NCI-H1105 (cell line): ENCODE measurements at places on chromosomes 7 and 10.

DNA sequence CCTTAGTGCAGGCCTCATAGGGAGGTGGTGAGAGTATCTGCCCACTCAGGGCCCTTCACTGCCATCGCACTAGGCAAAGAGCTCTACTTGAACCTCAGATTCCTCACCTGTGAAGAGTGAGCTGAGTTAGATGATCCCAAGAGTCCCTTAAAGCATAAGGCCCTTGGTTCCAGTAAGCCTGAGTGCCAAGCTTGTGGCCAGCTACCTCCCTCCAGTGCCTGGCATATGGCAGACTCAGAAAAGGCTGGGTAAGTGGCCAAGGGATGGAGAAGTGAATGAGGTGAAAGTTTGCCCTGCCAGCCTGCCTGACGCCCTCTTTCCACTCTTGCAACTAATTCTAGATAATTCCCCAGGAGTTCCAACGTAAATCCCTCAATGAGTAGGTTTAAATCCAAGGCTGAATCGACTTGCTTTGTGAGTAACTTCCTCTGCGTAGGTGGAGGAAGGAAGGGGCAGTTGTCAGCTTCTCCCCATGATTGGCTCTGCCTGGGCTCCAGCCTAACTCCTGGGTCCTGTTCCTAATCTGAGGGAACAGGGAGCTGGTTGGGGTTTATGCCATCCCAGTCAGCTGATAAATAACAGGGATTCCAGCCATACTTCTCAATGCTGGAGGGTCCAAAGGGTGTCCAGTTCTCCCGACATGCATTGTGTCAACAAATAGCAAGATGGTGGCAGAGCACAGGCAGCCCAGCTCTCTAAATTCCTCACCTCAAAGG lies 14.2 kb downstream of the DUSP5 start:
- DNase-seq, result no peak

DNA sequence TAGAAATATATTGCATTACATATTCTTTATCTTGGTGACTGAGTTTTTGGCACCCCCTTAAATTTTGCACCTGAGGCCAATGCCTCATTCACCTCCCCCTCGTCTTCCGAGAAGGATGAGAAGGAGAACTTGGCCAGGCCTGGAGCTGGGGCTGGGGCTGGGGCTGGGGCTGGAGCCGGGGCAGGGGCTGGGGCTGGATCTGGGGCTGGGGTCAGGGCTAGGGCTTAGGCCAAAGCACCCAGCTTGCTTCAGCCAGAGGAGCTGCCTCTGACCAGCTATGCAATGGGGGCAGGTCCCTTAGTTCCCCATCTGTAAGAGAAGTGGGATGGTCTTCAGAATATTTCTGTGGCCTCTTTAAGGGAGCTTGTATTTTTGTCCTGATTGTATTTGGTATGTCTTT lies 3.8 kb upstream of the PRKAG2 start:
- no peak for DNase-seq

GRCh38 chr7:158061884-158062656 lies 525.6 kb downstream of the PTPRN2 start:
- no peak for DNase-seq

DNA sequence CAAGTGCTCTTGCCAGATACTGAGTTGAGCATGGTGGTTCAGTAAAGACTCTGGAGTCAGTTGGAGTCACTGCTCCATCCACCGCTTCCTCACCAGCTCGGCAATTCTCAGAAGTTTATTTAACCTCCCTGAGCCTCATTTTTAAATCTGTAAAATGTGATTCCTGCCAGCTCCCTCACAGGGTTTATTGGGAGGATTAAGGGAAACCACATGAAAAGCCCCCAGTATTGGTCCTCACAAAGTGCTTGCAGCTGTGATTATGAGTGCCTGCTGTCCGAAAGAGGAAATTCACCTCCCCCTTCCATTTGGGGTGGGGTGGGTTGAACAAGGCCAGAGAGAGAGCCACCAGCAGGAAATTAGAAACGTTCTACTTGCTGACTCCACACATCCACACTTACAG lies 99.0 kb downstream of the AOAH start:
- no peak for DNase-seq

GRCh38 chr10:116385994-116386809 lies 41.4 kb upstream of the PNLIPRP3 start:
- DNase-seq, result peak; percentile 17

GRCh38 chr10:46995234-46995633 lies 84.0 kb downstream of the PTPN20 start:
- DNase-seq, result no peak

GRCh38 chr7:11576310-11576709 lies 255.7 kb downstream of the THSD7A start:
- DNase-seq, result no peak

DNA sequence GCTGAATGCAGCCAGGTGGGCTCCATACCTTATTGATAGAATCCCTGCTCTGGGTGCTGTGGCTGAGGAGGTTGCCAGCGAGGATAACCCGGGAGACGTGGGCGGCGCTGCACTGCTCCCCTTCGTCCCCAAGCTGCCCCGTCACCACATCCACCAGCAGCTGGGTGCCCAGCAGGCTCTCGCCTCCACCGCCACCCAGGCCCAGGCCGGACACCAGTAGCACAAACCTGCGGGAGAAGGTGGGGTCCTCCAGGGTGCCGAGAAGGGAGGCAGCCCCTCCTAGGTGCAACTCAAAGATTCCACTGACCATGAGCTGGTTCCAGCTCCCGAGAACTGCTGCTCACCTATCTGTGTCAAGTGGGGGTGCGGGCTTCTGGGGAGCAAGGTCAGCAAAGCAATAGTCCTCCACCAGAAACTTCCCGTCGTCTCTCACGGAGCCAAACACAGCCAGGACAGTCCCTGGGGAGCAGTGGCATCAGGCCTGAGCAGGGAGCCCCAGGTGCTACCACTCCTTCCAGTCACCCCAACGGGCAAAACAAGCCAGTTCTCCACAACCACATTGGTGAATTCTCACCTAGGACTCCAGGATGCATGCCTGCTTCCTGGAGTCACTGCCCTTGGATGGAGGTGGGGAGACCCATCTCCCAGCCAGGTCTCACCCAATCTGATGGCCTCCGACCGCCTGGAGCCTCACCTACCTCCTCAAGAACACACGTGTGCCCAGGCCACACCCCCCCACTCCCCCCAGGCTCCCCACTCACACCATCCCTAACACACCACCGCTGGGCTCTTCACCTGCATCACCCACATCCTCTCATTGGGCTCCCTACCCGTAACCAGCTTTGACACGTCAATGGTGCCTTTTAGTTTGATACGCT lies 6.3 kb downstream of the POLD2 start:
- DNase-seq, result no peak

- no peak for DNase-seq
Measured at GRCh38 chr7:50657341-50657873, 92.2 kb upstream of the DDC start.

GRCh38 chr10:101780187-101780817 lies 2.9 kb downstream of the NPM3 start:
- DNase-seq, result no peak

DNA sequence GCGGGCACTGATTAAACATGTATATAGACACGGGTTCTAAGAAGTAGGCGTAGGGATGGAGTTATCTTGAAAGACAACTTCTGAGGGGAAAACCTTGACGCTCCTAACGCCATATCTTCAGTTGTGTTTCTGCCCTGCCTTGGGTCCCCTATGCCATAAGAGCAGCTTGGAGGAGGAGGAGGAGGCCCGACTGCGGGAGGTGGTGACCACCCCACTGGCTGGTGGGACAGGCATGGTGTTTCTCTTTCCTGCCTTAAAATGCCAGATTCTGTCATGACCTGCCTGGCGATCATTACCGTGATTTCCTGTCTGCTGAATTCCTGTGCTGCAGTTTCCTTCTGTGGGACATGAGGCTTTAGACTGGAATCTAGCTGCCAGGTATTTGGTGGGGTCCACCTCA lies 15.9 kb downstream of the ZNF783 start:
- no peak for DNase-seq

GRCh38 chr10:110207805-110208613 lies 604 bp downstream of the MXI1 start:
- no peak for DNase-seq

GRCh38 chr7:135943134-135943879 lies 33.9 kb downstream of the MTPN start:
- DNase-seq, result no peak

GRCh38 chr7:130939321-130940095 lies 205.5 kb upstream of the KLF14 start:
- DNase-seq, result no peak

- DNase-seq, result no peak
Measured at GRCh38 chr10:12910835-12911234, 90.7 kb downstream of the CCDC3 start.

DNA sequence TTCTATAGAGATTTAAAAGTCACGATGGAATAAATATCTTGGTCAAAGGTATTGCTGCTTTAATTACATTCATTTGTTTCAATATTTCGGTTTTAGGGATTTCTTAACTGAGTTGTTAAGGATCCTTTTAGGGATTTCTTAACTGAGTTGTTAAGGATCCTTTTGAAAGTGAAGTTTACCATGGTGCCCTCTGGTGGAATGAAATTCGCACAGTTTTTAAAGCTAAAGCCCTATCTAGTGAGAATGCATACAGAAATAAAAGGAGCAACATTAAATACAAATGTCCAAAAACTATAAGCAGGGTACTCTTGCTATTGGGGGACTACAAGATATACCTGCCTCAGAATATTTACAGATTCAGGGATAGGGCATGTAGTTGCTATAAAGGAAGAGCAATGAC lies 193.7 kb downstream of the RNLS start:
- no peak for DNase-seq

GRCh38 chr7:127817466-127817865 lies 165.5 kb downstream of the SND1 start:
- no peak for DNase-seq

- DNase-seq, result no peak
Measured at GRCh38 chr10:31101123-31101522, 69.5 kb upstream of the ZNF438 start.

- DNase-seq, result no peak
Measured at GRCh38 chr7:102450242-102450641, 14.4 kb downstream of the ALKBH4 start.
